ENCODE measurements at places on chromosomes 3 and 15.
A peak's percentile ranks its signal among the peaks of the same experiment; 100 is the strongest.

DNA sequence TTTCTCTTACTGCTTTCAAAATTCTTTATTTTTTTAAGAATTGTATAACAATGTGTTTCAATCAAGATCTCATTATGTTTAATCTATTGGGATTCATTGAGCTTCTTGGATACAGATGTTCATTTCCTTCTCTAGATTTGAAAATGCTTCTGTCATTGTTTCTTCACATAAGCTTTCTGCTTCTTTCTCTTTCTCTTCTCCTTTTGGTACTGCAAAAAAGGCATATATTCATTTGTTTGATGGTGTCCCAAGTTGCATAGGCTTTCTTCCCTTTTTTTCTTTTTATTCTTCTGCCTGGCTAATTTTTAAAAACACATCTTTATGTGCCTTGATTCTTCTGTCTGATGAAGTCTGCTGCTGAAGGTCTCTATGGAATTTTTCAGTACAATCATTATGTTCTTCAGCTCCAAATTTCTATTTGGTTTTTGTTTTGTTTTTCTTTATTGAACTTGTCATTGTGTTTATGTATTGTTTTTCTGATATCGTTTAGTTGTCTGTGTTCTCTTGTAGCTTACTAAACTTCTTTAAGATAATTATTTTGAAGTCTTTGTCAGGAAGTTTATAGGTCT is 88.9 kb downstream of the DTWD1 start:
- no peak for DNase-seq

DNA sequence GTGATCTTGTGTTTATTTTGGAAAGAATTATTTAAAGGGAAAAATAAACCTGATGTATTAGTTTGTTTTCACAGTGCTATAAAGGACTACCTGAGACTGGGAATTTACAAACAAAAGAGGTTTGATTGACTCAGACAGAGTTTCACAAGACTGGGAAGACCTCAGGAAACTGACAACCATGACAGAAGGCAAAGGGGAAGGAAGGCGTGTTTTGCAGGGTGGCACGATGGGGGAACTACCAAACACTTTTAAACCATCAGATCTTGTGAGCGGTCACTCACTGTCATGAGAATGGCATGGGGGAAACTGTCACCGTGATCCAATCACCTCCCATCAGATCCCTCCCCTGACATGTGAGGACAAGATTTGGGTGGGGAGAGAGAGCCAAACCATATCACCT is 87.0 kb downstream of the TP63 start:
- no peak for DNase-seq

DNA sequence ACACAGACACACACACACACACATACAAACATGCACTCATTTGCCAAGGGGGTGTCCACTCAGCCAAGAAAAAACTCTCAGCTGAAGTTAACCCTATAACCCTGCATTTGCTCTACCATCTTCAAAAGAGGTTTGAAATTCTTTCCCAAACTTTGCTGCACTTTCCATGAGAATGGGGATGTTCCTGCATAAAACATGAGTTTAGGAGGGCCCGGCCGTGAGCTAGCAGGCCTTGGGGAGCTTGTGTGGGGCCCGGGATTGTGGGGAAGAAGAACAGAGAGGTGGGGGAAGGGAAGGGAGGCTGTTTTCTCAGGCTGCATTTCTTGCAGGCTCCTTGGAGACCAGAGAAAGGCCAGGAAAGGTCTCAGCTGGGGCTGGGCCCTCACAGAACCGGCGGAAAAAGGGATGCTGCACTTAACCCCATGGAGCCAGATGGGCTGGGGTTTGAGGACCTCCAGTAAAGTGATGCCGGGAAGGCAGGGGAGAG is 40.8 kb downstream of the SEMA5B start:
- no peak for DNase-seq

GRCh38 chr3:193815246-193816027 is 222.4 kb downstream of the OPA1 start:
- DNase-seq, result no peak

GRCh38 chr15:92584105-92584504 is 71.5 kb downstream of the FAM174B start:
- no peak for DNase-seq

GRCh38 chr3:150605998-150606641 is 3.0 kb downstream of the SELENOT start:
- no peak for DNase-seq

GRCh38 chr15:23890218-23890617 is 203.1 kb upstream of the NDN start:
- no peak for DNase-seq

- no peak for DNase-seq
Observed at GRCh38 chr15:86538141-86538540, 458.5 kb downstream of the AGBL1 start.

- no peak for DNase-seq
Observed at GRCh38 chr3:42680806-42681205, 4.5 kb upstream of the KLHL40 start.

DNA sequence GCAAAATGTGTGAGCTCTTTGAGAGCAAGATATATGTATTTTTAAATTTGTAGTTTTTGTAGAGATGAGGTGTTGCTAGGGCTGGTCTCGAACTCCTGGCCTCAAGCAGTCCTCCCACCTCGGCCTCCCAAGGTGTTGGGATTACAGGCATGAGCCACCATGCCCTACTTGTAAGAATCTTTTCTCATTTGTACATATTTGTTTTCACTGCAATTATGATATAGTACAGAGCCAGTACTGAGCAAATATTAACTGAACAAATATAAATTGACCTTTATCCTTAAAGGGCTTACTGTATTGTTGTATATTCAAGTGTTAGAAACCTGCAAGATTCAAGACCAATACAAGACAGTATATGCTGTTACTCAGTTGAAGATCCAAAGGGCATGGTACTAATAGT is 53.4 kb downstream of the GTF2E1 start:
- no peak for DNase-seq

DNA sequence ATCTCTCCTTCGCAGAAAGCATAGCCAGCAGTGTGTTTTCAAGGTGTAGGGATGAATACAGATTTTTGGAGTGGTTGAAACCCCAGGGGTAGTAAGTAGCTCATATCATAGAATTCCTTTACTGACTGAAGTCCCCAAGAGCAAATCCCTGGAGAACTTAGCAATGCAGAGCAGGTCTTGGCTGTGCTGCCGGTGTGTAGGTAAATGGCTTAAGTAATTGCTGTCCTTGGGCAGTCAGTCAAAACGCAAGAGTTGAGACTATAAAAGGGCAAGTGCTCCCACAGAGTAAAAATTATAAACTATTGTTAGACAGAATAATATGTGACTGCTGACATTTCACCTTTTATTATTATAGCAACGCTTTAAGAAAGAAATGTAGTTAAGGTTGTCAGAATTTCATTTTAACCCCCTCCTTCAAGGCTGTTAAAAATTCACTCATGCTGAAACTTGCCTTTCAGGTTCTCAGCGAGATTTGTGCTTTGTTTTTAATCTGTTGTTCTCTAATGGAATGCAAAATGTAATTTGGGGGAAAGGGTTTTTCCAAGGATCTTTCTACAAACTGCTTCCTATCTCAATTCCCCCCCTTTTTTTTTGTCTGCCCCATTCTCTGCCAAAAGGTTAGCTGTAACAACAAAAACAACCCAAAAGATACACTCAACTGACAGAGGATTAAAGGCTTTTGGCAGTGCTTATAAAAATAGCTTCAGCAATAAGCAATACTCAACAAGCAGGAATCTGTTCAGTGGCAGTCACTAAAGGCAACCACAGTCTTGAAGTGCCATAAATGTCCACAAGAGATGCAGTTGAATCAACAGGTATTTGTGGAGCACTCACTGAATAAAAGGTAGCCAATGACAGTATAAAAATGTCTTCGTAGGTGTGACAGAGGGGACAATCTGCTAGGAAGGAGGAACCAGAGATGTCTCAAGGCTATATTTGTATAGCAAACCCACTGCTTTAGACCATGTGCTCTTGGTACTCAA is 105.3 kb downstream of the THRB start:
- DNase-seq, result no peak

GRCh38 chr3:23820888-23821287 is 15.1 kb downstream of the UBE2E1 start:
- DNase-seq, result no peak

DNA sequence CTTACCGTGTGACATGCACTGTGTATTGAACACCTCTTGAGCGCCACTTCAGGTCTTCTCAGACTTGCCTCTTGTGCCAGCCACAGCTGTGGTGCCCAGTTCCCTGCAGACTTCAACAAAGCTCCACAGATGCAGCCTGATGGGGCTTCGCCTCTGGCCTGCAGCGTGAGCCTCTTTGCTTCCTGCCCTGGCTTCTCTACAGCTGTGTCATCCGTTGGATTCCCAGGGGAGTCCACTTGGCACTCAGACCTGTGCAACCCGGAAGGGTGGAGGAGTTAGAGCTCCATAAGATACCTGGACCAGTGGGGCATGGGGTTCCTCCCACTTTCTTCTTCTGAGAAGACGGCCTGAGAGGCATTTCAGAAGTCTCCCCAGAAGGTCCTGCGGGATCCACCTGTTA is 57.7 kb upstream of the BNIP2 start:
- no peak for DNase-seq

DNA sequence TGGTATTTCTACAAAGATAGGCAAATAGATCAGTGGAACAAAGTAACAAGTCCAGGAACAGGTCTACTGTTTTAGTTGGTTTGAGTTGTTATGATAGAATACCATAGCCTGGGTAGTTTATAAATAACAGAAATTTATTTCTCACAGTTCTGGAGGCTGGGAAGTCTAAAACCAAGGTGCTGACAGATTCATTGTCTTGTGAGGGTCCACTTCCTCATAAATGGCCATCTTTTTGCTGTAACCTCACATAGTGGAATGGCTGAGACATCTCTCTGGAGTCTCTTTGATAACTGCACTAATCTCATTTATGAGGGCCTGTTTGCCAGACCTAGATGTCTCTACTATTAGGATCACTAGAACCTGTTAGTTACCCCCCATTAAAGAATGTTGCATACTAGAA is 152.3 kb upstream of the MYRIP start:
- DNase-seq, result no peak

DNA sequence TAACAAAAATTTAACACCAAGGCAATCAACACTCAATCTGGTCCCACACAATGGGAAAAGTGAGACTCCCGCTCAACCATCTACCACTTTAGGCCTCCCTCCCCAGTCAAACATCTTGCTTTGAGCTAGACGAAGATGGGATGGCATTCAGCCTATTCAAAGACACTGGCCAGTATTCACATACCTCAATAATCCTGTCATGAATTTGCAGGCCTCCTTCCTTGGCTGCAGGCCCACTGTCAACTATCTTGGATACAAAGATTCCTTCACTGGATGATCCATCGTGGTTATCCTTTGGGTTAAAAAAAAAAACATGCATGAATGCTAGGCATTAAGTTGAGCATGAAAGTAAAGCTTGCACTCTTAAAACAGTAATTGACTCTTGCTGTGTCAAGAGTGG is 22.6 kb downstream of the PDZRN3 start:
- DNase-seq, result peak; percentile 94

DNA sequence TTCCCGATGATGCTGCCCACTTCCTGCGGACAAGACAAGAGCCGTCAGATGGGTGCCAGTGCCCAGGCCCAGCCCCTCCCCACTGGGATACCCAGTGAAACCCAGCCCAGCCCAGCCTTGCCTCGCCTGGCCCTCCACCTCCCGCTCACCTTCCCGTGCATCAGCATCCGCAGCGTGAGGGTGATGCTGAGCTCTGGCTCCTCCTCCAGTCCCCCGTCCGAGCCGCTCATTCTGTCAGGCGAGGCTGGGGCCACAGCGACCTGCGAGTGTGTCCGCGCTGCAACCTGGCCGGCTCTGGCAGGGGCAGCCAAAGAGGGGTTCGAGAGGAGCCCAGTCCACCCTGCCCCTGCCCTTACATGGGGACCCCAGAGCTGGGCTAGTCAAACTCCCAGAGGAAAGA is 5.8 kb downstream of the GPR62 start:
- no peak for DNase-seq

DNA sequence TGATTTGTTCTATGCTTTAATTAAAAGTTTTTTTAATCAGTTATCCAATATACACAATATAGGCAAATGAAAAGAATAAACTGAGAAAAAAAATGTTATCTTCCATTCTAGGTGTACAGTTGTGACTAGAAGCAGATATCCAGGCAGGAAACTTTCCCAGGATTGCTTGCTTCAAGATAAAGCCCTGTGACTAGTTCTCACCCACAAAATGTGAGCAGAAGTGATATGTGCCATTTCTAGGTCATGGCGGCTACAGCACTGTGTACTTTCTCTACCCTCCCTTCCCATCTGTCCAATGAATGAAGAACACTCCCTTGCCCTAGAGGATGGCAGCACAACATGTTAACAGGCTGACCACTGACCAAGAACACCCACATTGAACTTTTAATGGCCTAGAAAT is 110.5 kb upstream of the STT3B start:
- no peak for DNase-seq

GRCh38 chr15:79050341-79050740 is 40.2 kb downstream of the RASGRF1 start:
- no peak for DNase-seq

- peak; percentile 82 for DNase-seq
Observed at GRCh38 chr3:73624821-73625665, at the start of gene PDZRN3. Gene PDZRN3, minus strand, starts transcription at chr3:73624941.

GRCh38 chr3:135348690-135349089 is 553.6 kb downstream of the EPHB1 start:
- no peak for DNase-seq

DNA sequence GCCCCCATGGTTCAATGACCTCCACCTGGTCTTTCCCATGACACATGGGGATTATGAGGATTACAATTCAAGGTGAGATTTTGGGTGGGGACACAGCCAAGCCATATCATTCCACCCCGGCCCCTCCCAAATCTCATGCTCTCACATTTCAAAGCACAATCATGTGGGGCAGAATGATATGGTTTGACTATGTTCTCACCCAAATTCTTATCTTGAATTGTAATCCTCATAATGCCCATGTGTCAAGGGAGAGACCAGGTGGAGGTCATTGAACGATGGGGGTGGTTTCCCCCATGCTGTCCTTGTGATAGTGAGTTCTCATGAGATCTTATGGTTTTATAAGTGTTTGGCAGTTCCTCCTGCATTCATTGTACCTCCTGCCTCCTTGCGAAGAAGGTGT is 2.4 kb upstream of the CLEC3B start:
- DNase-seq, result no peak

- no peak for DNase-seq
Observed at GRCh38 chr3:69210068-69210730, 87.8 kb upstream of the LMOD3 start.

DNA sequence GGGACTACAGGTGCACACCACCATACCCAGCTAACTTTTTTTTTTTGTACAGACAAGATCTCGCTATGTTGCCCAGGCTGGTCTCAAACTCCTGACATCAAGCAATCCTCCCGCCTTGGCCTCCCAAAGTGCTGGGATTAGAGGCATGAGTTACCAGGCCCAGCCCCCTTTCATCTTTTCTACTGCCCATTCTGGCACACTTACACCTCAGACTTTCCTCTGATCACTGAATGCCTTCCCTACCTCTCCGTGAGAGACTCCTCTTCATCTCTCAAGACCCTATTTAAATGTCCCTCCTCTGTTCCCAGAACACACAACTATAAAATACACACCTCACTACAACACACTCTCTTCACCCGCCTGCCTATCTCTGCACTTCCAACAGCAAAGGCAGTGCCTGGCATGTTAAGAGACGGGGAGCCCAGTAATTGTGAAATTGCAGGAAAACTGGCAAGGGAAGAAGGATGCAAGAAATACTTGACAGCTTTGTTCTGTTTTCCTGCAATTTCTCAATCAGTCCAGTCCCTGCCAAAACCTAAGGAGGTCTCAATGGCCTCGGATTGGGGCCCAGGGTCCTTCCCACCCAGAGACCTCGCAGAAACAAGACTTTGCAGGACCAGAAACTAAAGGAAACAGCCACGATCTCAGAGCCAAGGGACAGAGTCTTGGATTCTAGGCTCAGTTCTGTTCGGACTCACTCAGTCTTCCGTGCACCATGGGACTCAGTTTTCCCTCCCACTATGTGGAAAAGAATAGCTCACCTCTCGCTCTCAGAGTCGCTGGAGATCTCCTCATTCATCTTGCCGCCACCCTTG is 849 bp downstream of the RRP9 start:
- no peak for DNase-seq
